ENCODE measurements at places on chromosomes 7 and 10. TPM values are rescaled to one million over a fixed set of nuclear protein-coding genes. Genes with fewer than 3 reads are reported as not detected.

The RBP3 gene
- total RNA-seq: not detected

The HTR7 gene
- total RNA-seq: 9.8 TPM

The ZNF680 gene
- total RNA-seq: 14.7 TPM

- no peak for DNase-seq
- H3K4me1 ChIP-seq: no peaks in the 10 kb centered on the region
- H3K36me3 ChIP-seq: no peaks in the 10 kb centered on the region
- no peak overlapping the region for H3K4me3 ChIP-seq
Measured at GRCh38 chr7:70553364-70553763, 578.6 kb upstream of the GALNT17 start.

DNA sequence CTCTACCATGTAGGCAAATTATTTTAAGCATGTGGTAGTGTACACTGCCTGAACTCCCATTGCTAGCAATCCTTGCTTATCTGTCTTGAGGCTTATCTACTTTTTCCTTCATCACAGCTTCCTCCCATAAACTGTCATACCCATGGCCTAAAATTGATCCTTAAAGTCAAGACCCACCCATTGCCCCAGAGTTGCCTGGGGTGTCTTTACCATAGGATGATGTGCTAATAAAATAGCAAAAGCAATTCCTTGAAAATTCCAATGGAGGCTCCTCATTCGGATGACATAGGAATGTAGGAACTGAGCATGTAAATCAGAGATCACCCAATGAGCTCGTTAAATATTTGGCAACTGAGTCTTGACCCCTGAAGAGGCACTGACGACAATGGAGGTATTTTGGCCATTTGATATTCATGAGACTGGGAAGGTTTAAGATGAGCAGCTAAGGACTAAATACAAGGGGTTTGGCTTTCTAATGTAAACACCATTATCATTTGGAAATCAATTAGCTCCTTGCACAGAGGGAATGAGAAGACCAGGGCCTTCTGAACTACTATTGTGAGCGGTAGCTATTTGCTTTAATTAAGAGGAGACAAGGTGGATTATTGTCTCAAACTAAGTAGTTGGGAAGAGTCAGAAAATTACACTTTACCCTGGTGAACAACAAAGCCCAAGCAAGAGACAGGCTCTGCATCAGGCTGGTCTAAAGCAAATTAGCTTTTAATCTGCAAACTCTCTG lies 234.9 kb downstream of the GATA3 start:
- H3K4me3 ChIP-seq: no peak overlapping the region
- no peak for DNase-seq
- H3K4me1 ChIP-seq: no peaks in the 10 kb centered on the region

- H3K27me3 ChIP-seq: peaks cover 38% of the 10 kb centered on the region
- H3K4me3 ChIP-seq: no peak overlapping the region
- H3K27ac ChIP-seq: no peak overlapping the region
- DNase-seq: peak; percentile 55
- H3K36me3 ChIP-seq: no peaks in the 10 kb centered on the region
Measured at GRCh38 chr10:25175527-25176420, 973 bp downstream of the GPR158 start.

DNA sequence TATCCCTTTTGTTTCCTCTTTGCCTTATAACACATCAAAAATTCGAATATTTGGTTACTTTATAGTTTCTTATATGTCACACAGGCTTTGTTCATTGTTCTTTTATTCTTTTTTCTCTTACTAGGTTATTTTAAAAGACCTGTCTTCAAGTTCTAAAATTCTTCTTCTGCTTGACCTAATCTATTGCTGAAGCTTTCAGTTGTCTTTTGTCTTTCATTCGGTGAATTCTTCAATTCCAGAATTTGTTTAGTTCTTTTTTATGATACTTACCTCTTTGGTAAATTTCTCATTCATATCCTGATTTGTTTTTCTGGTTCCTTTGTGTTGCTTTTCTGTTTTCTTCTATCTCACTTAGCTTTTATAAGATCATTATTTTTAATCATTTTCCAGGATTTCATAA lies 188.4 kb downstream of the ZEB1 start:
- no peaks in the 10 kb centered on the region for H3K4me1 ChIP-seq
- H3K27ac ChIP-seq: no peak overlapping the region
- no peak overlapping the region for H3K4me3 ChIP-seq
- peaks cover 29% of the 10 kb centered on the region for H3K36me3 ChIP-seq

GRCh38 chr7:75854233-75854632 lies 24.6 kb upstream of the RHBDD2 start:
- H3K36me3 ChIP-seq: no peaks in the 10 kb centered on the region
- DNase-seq: no peak
- H3K27me3 ChIP-seq: no peaks in the 10 kb centered on the region
- H3K27ac ChIP-seq: no peak overlapping the region
- no peaks in the 10 kb centered on the region for H3K4me1 ChIP-seq

DNA sequence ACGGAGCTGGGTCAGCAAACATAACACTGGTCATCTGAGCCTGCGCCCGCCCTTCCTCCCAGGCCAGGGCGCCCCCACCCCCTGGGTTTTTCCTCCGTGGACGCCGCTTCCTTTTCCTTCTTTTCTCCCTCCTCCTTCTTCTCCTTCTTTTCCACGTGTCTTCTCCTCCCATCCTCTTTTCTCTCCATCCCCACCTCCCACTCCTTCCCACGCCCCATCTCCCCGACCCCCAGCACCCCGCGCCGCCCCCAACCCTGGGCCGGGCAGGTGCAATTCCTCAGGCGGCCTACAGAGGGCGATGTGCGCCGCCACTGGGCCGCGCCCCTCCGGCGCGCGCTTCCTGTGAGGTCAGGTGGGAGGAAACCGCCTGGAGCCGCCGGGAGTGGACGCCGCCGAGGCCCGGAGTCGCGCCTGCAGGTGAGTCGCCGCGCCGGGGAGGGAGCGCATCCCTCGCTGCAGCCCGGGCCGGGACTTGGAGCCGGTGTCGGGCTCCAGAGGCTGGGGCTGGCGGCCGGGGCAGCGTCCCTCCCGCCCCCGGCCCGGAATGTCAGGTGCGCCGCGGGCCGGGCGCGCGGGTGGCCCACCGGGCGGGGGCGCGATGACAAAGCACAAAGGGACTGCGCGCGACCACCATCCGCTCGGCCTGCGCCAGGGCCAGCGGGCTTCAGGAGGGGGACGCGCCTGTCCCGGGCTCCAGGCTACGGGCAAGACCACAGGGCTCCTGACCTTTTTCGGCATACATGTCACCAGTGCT lies at the start of gene FAM241B:
FAM241B (plus strand) TSS at position 351 of the 754 bp plus-strand sequence. CDS start 1,497 bp downstream, outside the sequence.
- H3K4me3 ChIP-seq: peak within 1 kb of the TSS; percentile 60
- H3K27me3 ChIP-seq: peaks cover 27% of the 10 kb centered on the region
- H3K4me1 ChIP-seq: no peaks in the 10 kb centered on the region

DNA sequence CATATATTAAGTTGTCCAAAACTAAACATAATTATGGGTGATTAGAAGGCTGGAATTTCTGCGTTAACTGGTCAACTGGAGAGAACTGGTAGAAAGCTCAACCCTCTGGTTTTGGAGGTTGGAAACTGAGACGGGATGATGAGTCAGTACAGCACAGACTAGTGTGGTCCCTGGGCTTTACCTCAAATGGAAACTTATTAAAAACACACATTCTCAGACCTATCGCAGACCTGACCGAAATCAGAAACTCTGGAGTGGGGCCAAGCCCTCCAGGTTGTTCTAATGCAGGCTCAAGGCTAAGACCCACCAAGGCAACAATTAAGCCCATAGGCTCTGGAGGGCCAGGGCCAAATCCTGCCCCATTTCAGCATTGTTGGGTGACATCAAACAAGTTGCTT lies 136.9 kb downstream of the KCNMA1 start:
- peak overlapping the region; percentile 86 for H3K27ac ChIP-seq
- H3K4me3 ChIP-seq: peak overlapping the region; percentile 4
- no peaks in the 10 kb centered on the region for H3K27me3 ChIP-seq

DNA sequence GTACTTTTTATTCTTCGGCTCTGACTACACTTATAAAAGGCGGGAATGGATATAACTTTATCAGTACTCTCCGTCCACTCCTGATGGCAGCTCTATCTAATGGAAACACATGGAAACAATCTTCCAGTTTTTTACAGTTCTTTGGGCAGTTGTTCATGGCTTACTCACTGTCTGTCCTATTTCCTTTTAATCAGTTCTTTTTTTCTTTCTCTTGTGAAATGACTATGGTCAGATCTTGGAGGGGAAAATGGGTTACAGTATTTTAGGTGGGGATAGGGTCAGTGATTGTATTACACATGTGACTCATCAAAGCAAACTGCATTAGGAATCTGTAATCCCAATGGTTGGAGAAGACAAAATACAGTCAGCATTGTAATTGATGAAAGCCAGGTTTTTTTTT lies 112.4 kb downstream of the BICC1 start:
- H3K4me1 ChIP-seq: peaks cover 21% of the 10 kb centered on the region
- H3K36me3 ChIP-seq: peaks cover under 1% of the 10 kb centered on the region
- no peaks in the 10 kb centered on the region for H3K27me3 ChIP-seq
- H3K4me3 ChIP-seq: no peak overlapping the region
- DNase-seq: peak; percentile 23

DNA sequence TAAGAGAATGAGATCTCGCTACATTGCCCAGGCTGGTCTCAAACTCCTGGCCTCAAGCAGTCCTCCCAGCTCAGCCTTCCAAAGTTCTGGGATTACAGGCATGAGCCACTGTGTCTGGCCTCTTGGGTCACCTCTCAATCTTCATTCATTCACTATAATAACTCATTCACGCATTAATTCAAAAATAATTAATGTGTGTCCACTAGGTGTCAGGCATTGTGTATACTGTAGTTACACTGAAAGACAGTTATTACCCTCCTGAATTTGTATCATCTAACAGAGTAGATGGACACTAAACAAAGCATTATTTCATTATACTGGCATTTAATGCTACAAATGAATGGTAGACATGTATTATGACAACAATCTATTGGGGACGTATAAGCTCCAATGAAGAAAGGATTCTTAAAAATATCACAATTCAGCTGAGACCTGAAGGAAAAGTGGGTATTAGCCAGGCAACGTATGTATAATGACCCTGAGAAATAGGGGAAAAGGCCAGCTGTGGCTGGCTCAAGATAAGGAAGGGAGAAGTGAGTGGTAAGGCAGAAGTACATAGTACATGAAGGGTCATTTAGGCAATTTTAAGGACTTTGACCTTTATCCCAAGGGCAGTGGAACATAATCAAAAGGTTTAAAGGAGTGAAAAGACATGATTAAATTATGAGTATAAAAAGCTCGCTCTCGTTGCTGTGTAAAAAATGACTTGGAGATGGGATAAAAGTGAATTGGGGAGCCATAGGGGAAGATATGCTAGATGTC lies 150.7 kb downstream of the BTAF1 start:
- H3K27ac ChIP-seq: no peak overlapping the region
- no peaks in the 10 kb centered on the region for H3K4me1 ChIP-seq
- H3K27me3 ChIP-seq: no peaks in the 10 kb centered on the region
- no peak overlapping the region for H3K4me3 ChIP-seq
- no peak for DNase-seq
- H3K36me3 ChIP-seq: no peaks in the 10 kb centered on the region

GRCh38 chr10:48948470-48949037 lies 8.9 kb upstream of the LRRC18 start:
- no peak overlapping the region for H3K4me3 ChIP-seq
- DNase-seq: no peak
- no peaks in the 10 kb centered on the region for H3K36me3 ChIP-seq
- peaks cover 21% of the 10 kb centered on the region for H3K27me3 ChIP-seq

- no peaks in the 10 kb centered on the region for H3K4me1 ChIP-seq
- no peak overlapping the region for H3K4me3 ChIP-seq
- peak; percentile 14 for DNase-seq
- no peak overlapping the region for H3K27ac ChIP-seq
- no peaks in the 10 kb centered on the region for H3K36me3 ChIP-seq
- no peaks in the 10 kb centered on the region for H3K27me3 ChIP-seq
Measured at GRCh38 chr7:37141742-37142141, 306.9 kb downstream of the ELMO1 start.

DNA sequence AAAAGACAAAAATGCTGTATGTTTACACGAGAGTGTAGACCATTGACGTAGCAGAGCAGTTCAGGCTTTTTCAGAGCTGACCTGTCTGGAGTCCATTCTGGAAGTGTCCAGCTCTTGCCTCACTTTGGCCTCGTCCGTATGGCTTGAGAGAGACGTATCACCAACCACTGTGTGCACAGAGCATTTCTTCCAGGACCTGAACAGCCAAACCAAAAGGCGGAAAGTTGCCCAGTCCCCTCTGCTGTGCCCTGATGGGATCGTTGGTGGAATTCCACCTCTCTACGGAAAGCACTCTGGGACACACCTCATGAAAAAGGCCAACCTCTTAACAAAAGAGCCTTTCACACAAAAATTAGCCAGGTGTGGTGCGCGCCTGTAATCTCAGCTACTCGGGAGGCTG lies 184.7 kb upstream of the SH2B2 start:
- H3K4me3 ChIP-seq: no peak overlapping the region
- H3K27ac ChIP-seq: no peak overlapping the region
- no peak for DNase-seq
- no peaks in the 10 kb centered on the region for H3K27me3 ChIP-seq
- H3K36me3 ChIP-seq: peaks cover 30% of the 10 kb centered on the region
- H3K4me1 ChIP-seq: no peaks in the 10 kb centered on the region

DNA sequence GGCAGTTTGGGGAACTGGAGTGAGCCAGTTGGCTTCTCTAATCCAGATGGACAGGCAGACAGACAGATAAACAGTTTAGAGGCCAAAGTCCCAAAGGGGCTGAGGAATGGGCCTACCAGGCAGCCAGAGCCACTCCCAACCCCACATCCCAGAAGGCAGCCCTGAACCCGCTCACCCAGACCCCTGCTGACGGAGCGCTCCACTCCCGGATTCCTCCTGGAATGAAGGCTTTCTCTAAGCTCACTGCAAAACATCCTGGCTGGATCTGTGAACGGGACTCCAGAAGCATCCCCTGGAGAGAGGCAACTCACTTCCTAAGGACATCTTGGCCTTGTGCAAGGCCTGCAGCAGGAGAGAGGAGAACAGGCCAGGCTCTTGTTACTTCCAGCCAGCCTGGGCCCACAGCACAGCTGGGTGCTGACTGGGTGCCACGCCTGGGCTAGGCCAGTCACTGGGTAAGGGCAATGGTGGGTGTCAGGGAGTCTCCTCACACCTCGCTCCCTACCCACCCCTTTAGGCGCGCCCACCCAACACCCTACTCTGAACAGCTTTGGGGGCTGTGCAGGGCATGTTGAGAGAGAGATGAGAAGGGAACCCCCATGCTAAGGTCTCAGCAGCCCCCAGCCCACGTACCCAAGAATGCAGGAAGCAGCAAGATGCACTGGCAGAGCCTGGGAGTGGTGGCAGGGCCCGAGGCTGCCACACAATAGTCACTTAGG lies 168.6 kb upstream of the ZMIZ1 start:
- H3K27me3 ChIP-seq: peaks cover 18% of the 10 kb centered on the region
- no peak overlapping the region for H3K4me3 ChIP-seq
- DNase-seq: no peak
- H3K36me3 ChIP-seq: no peaks in the 10 kb centered on the region
- H3K27ac ChIP-seq: no peak overlapping the region

GRCh38 chr7:14598978-14599377 lies 303.6 kb downstream of the DGKB start:
- no peak for DNase-seq

- H3K4me3 ChIP-seq: no peak overlapping the region
- no peaks in the 10 kb centered on the region for H3K4me1 ChIP-seq
- no peak for DNase-seq
- no peak overlapping the region for H3K27ac ChIP-seq
- H3K27me3 ChIP-seq: no peaks in the 10 kb centered on the region
Measured at GRCh38 chr7:31633894-31634494, 53.0 kb upstream of the PPP1R17 start.

Data from osteoblast (primary cell).